ENCODE measurements at places on chromosomes 3 and 15.

DNA sequence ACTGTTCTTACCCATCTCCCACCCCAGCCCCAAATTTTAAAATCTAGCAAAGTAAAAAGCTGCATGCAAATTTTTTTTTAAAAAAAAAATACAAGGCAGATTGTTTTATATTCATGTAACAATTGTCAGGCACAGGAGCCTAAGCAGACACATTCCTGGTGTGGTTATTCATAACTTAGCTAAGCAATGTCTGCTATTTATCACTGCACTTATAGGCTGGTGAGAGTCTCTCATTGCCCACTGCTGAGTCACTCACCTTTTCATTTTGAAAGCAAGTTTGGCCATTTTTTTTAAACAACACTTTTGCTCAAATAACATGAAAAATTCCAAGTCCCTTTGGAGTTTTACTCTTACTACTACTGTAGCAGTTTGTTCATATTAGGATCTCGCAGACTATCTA, 413.9 kb downstream of the RBMS3 start:
- DNase-seq = no peak

DNA sequence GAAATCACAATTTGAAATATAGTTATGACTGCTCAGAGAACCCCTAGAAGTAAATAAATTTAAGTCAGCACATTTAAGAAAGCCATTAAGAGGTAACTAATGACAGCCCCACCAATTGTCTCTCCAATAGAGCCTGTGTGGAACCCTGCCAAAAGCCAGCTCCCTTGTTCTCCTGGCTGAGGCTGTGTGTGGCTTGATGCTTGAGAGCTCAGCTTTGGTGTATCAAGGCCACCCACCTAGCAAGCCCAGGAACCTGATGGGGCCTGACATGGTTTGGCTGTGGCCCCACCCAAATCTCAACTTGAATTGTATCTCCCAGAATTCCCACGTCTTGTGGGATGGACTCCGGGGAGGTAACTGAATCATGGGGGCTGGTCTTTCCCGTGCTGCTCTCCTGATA, 106.9 kb downstream of the LRRN1 start:
- DNase-seq = no peak

- DNase-seq = no peak
These were observed 413 bp downstream of the SEC22C start for GRCh38 chr3:42581400-42581708.

DNA sequence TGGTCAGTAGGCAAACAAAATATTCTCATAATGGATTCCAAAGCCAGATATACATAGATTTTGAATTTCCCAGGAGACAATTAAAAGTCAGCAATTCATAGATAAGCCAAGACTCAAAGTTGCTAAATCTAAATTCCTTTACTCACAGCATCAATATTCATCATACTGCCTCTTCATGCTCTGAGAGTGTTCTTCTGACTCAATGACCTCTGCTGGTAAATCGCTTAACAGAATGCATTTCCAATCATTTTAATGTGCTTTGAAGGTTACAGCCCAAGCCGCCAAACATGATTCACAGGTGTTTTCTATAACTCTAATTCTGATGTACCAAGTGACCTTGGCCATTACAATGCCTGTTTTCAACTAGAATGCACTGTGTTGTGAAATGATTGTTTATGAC, 24.2 kb upstream of the SLC4A7 start:
- DNase-seq = no peak

DNA sequence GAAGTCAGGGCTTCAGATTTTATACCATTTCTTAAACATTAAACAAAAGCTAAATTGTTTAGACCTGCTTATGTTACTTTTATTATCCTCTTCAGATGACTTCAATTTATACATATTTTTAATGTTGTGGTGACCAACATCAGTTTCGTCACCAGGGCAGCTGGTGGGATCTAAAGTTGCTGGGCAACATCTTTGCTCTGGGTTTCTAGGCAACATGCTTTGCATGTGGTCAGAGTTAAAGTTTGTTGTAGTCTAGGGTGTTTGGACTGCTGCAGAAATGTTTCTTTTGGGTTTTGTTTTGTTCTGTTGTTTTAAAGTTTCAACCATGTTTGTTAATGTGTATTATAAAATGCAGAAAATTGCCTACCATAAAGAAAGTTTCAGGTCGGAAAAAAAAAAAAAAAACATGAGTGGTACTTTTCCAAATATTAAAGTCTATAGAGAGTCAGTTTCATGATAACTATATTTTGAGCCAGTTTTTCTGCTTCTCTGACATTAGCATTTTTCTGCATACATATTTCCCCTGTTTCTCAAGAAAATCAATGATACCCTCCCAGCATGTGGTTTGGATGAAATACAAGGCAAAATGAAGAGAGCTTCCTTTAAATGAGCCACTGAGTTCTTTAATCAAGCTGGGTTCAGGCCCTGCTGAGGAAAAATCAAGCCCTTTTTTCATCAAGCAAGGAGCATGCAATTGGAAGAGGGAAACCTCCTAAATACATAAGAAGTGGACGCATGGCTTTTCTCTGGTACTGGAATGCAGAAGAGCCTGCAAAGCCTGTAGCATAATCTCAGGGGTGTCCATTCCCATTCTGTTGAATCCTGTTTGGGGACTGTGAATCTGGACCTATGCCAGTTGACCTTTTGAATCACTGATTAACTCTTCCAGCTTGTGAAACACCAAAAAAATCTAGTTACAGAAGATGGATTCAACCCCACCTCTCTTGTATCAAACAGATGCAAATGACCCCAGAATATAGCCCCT, 35.0 kb upstream of the VGLL3 start:
- no peak for DNase-seq

DNA sequence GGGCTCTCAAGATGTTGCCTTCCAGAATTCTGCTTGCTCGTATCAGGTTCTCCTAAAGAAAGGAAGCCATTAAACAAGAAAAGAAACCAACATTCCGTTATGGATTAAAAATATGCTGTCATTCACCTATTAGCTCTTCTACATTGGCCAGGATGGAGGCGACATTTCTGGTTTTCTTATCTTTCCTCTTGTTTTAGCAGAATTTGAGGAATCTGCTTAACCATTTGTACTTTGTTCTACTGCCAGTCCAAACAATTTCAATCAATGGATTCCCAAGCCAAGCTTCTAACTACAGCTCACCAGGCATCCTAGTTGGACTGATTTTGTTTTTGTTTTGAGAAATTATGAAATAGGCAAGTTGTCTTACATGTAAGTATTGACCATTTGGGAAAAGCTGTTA, 164.6 kb upstream of the TSC22D2 start:
- no peak for DNase-seq

DNA sequence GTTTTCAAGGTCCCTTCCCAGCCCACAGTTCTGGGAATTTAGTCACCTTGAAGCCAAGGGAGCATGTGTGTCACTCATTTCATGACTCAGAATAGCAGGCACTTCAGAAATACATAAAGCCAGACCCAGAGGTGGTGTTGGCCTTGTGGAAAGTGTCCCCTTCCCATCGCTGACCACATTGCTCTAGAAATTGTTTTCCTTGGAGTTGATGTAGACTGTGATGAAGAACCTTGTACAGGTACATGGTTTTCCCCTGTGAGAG, 158.8 kb downstream of the SLCO3A1 start:
- no peak for DNase-seq

GRCh38 chr15:32998979-32999672, 195.4 kb downstream of the FMN1 start:
- DNase-seq = no peak
